ENCODE measurements at places on chromosomes 7 and 10. TPM values are rescaled to one million over a fixed set of nuclear protein-coding genes. Genes with fewer than 3 reads are reported as not detected.

Gene ITGB8
- 56.5 TPM for total RNA-seq

Gene C7orf57
- total RNA-seq: 0.26 TPM

Gene HTRA1
- 42.1 TPM for total RNA-seq

Gene ATG9B
- total RNA-seq: 0.68 TPM

Gene ANKRD30A
- total RNA-seq: not detected

Gene MAT1A
- not detected for total RNA-seq

Gene MKX
- not detected for total RNA-seq

Gene TUBB8
- total RNA-seq: not detected

Gene C10orf105
- total RNA-seq: not detected

Gene EVX1
- total RNA-seq: not detected

Gene ANK3
- total RNA-seq: 14.2 TPM

Gene SRRM3
- total RNA-seq: 1.1 TPM

Gene SPDYE9
- not detected for total RNA-seq
